Renal cortex interstitium (tissue), 15 donors: ENCODE measurements at places on chromosomes 4 and X. TPM values are rescaled to one million over a fixed set of nuclear protein-coding genes. Genes with fewer than 3 reads are reported as not detected.

DNA sequence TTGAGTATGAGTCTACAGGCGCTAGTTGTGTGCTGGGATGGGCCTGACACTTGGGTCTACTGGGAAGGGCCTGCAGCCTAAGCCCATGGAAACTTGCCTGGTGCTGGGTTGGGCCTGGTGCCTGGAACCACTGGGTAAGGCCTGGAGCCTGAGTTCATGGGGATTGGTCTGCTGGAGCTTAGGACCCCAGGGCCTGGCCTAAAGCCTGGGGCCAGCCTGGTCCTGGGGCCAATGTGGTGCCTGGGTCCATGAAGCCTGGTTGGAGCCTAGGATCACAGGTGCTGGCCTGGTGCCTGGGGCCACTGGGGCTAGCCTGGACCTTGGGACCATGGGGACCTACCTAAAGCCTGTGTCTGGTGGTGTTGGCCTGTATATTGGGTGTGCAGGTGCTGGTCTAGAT lies 270.3 kb upstream of the GRIA3 start:
- DNase-seq, result no peak

GRCh38 chr4:622996-623913 lies 2.1 kb upstream of the PDE6B start:
- DNase-seq, result no peak

DNA sequence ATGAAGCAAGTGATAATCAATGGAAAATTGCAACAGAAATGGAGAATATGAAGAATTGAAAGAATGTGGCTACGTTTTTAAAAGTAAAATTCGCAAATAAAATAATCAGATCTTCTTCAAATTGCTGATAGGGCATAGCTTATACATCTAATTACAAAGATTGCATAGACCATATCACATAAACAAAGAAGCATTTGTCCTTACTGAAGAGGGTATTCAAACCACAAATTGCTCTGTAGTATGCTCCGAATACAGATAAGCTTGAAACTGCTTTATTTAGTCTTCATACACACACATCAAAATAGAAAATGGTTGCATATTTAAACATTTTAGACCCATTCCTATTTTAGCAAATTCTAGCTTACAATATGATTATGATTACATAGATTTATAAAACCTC lies 206.7 kb upstream of the SLIT2 start:
- no peak for DNase-seq

DNA sequence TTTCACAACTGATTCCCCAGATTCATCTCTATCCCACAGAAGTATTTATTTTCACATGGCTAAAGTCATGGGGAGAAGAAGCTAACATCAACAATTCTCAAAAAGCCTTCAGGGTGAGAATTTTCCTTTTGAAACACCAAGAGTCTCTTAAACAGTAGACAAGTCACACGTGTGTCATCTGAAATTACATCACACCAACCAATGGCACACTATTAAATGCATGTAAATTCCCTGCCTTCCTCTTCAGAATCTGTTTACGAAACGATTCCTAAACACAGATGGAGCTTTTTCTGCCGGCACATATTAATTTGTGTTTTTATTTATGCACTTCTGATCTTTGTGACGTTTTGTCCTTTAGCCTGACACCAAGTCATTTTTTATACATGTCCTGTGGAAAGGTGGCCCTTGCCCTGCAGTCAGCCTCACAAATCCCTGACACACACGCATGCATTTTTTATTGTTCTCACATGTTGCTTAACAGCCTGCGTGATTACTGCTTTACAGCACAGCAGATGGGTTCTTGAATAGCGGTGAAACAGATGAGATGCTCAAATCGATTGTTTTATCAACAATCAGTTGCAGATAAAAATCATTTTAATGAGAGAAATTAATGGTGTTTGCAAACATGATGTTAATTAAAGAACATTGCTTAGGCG lies 735.9 kb upstream of the TENM3 start:
- no peak for DNase-seq

DNA sequence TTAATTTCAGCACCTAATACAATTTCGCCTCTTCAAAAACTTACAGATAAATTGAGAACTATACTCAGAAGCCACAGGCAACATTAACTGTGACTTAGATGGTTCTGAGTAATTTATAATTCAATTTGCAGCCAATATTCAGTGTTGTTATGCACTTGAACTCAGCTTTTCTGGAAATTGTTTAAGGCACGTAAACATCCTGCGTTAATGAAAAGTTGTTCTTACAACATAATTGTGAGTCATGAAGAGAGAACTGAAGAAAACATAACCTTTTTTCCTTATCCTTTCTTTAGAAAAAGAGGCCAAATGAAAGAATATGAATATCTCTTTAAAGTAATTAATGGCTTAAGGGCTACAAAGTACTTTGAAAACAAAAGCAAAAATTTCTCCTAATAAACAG lies 16.6 kb upstream of the H2AZ1 start:
- no peak for DNase-seq

GRCh38 chr4:122152711-122153226 lies 638 bp downstream of the BLTP1 start:
- DNase-seq, result no peak

DNA sequence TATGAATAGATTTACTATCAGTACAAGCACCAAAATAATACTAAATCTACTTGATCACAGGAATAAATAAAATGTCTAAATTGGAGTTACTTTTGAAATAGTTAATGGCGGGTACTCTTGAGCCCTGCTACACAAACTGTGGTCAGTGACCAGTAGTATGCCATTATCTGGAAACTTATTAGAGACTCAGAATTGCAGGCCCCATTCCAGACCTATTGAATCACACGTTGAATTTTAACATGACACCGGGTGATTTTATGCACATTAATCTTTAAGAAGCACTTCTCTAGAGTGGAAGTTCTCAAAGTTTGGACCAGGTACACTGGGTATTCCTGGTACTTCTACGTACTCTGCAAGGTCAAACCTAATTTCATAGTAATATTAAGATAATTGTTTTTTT lies 660.0 kb upstream of the POU3F4 start:
- DNase-seq, result no peak

GRCh38 chr4:8916906-8917305 lies 45.3 kb upstream of the HMX1 start:
- no peak for DNase-seq

GRCh38 chr4:101304916-101305315 lies 42.4 kb downstream of the PPP3CA start:
- DNase-seq, result no peak

DNA sequence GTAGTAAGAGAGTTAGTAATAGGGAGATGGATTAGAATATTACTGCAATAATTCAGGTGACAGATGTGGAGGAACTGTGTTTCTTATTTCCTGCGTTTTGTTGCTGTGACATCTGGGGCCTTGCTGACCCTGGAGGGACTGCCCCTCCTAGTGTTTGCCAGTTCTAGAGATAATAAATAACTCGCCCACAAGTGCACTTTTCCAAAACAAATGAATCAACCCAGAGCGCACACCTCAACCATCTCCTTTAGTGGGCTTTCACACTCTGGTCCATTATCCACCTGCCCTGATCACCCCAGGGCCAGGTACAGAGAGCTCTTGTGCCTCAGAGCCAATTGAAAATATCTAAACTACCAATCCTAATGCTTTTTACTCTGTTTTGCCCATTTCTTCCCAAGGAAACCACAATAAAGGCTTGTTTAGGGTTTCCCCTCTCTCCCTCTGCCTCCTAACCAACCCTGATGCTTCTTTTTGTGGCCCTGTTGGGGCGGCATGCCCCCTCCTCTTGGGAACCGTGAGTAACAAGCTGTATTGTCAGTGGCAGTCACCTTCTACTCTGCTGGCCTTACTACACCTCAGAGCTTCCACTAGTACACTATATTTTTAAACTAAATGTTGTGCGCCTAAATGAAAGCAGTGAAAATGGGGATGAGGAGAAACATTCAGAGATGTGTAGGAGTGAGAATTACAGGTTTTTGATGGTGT lies 270.5 kb downstream of the TENM3 start:
- no peak for DNase-seq

DNA sequence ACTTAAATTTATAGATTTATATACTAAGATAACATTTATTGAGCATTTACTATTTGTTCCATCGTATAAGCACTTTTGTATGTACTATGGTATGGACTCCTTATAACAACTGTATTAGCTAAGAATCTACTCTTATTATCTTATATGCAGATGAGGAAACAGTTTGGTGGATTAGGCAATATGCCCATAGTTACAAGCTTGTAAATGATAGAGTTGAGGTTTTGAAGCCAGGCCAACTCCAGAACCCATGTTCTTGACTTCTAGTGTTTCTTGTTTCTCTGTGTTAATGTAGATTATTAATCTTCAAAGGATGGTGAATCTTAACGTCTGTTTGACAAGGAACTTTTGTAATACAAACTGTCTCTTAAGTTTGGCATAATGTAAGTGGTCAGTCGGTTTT lies 71.3 kb downstream of the STIM2 start:
- DNase-seq, result no peak

- no peak for DNase-seq
Observed at GRCh38 chr4:47972181-47972580, 44.3 kb downstream of the CNGA1 start.

DNA sequence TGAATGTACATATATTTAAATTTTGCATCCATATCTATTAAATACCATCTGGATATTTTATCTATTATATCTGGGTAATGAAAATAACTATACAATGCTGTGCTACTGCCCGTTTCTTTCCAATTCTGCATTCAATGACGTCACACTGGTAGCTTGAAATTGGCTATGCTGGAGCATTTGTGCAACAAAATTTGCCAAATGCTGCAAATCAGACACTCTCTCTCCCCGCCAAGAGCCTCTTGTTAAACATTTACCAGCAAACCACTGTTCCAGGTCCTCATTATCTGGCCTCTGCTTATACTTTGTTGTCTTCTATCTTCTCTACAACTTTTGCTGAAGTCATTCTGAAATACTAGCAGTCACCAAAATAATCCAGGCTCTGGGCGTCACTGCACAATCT lies 938.4 kb upstream of the FTHL17 start:
- no peak for DNase-seq

DNA sequence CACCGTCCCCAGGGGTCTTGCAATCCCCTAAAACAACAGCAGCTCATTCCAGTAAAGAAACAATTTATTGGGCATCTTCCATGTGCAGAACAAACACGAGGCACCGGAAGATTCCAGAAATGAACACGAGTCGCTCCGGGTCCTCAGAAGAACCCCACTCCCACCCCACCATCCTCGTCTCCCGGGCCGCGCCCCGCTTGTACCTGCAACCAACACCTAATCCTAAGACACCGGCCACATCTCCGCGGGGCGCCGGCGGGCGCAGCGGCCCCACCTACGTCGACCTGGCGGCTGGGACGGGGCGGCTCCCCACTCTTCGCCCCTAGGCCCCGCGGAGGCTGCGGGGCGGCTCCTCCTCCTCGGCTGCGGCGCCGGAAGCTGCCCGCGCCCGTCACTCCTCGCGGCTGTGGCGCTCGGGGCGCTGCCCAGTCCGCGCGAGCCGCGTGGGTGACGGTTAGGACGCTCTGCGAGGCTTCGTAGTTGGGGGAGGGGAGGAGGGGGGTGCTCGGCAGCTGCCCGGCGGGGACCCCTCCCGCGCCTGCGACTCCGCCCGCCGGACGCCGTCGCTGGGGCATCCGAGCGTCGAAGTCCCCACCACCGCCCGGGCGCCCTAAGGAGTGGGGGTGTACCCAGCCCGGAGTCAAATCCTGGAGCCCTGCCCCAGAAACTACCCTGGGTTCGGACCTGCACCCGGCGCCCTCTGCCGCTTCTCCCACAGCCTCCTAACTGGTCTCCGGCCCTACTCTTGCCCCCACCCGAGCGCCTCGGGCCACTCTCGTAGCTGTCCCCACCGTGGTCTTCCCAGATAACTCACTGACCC lies at the start of gene CCDC158:
TSS of gene CCDC158 (minus strand) at position 380 of the 820 bp plus-strand sequence. CDS start 17,934 bp downstream, outside the sequence.
- DNase-seq, result no peak

DNA sequence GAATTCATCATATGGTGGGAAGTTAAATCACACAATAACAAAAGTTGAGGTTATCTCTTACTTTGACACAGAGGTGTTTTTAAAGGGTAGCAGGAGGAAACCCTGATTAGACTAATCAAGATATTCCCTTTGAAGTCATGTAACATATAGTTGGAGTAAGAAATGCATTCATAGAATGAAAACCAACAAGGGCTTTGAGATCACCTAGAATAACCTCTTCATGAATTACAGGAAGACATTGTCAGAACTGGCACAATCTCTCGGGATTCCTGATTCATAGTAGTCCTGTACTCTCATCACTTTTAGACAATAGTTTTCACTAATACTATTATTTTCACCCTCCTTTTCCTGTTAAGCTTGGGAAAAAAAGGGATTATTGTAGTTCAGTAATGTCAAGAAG lies 170.2 kb downstream of the PPP3CA start:
- DNase-seq, result no peak

DNA sequence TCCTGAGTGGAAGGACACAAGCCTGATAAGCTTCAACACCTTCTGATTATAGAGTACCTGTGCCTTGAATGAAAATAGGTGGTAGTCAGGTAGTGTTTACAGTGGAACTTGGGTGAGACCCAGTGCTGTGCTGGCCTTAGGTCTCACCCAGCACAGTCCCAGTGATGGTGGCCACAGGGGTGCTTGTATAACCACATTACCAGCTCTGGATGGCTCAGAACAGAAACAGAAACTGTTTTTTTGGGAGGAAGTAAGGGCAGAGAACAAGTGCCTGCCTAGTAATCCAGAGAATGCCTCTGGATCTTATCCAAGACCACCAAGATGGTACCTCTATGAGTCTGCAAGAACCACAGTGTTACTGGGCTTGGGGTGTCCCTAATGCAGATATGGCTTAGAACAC lies 171.5 kb upstream of the DIPK2B start:
- no peak for DNase-seq

DNA sequence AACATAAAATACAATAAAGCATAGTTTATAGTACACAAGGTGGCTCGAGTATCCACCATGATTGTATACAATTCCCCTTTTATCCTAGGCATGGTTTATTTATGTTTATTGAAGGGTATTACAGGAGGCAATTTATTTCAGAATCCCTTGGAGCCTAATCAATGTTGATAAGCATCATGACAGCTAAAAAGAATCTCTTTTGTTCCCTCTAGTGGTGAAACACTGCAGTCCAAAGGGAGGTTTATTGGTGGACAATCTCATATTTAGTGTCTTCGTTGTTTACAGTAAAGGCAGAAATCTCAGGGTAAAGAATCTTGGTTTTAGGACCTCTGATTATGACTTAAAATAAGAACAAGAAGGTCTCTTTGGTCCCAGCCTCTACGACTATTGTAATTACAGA lies 1712.5 kb downstream of the C4orf33 start:
- DNase-seq, result no peak

DNA sequence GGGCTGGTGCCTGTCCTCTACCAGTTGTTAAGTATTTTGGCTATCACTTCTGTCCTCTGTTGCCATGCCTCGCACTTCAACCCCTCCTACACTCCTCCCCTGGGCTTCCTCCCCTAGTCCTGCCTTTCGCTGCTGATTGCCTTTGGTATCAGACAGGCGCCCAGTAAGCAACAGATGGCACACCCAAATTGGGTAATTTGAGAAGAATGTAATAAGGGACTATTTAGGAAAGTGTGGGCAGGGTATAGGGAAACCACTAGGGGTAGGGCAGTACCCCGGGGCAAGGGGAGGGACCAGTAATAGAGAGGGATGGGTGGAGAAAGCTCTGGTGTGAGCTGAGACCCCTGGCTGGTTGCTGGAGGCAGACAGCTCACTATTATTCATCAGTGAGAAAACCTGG lies 172.7 kb upstream of the USP9X start:
- no peak for DNase-seq

- DNase-seq, result no peak
Observed at GRCh38 chr4:38846015-38846414, 10.6 kb downstream of the TLR6 start.

The FABP2 gene
- polyA plus RNA-seq, result 0.04 TPM

The PDE6B gene
- 44.0 TPM for polyA plus RNA-seq

The SMPX gene
- polyA plus RNA-seq, result 0.55 TPM

The SPANXA2 gene
- polyA plus RNA-seq, result not detected

The TREX2 gene
- 0.75 TPM for polyA plus RNA-seq

The FAM9C gene
- polyA plus RNA-seq, result 0.17 TPM

The OPN1MW gene
- not detected for polyA plus RNA-seq

The ZNF732 gene
- polyA plus RNA-seq, result 3.7 TPM

The FGFBP2 gene
- not detected for polyA plus RNA-seq

The STEEP1 gene
- 31.0 TPM for polyA plus RNA-seq
